Uterus (tissue), 4 donors: ENCODE measurements at places on chromosomes 7 and 10. TPM values are rescaled to one million over a fixed set of nuclear protein-coding genes. Genes with fewer than 3 reads are reported as not detected.
A peak's percentile ranks its signal among the peaks of the same experiment; 100 is the strongest.

- H3K4me3 ChIP-seq: no peak overlapping the region
- DNase-seq: no peak
- H3K36me3 ChIP-seq: no peaks in the 10 kb centered on the region
- H3K27ac ChIP-seq: no peak overlapping the region
Observed at GRCh38 chr7:77444123-77444522, 28.0 kb upstream of the GSAP start.

GRCh38 chr10:107440741-107441140 lies 276.2 kb upstream of the SORCS1 start:
- no peaks in the 10 kb centered on the region for H3K27me3 ChIP-seq
- no peak overlapping the region for H3K4me3 ChIP-seq
- no peak overlapping the region for H3K27ac ChIP-seq
- H3K4me1 ChIP-seq: no peaks in the 10 kb centered on the region

DNA sequence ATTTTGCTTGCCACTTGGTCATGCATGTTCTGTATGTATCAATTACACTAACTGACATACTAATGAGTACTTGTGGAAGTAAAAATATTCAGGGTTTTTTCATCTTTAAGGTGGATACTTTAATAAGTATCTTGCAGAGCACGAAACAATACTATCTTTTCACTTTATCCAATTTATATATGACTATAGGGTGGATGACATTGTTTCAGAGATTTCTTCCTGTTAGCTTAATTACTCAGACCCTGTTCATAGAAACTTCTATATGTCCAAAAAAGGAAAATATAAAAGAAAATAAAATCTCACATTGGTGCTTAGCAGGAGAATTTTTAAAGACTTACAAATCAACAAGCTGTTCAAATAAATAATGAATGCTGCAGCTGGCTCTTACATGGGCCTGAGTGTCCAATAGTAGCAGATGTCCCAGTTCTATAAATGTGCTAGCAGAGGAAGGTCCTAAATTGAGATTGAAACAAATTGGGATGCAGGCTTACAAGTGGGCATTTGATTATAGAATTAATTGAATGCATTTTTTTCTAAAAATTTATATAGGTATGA lies 91.5 kb upstream of the THSD7A start:
- H3K4me1 ChIP-seq: no peaks in the 10 kb centered on the region
- DNase-seq: no peak
- no peaks in the 10 kb centered on the region for H3K36me3 ChIP-seq
- H3K27me3 ChIP-seq: no peaks in the 10 kb centered on the region

- no peak for DNase-seq
- H3K36me3 ChIP-seq: no peaks in the 10 kb centered on the region
- no peaks in the 10 kb centered on the region for H3K27me3 ChIP-seq
- no peak overlapping the region for H3K27ac ChIP-seq
Observed at GRCh38 chr7:98624846-98625420, 7.8 kb downstream of the NPTX2 start.

- H3K4me1 ChIP-seq: no peaks in the 10 kb centered on the region
- no peaks in the 10 kb centered on the region for H3K36me3 ChIP-seq
- H3K27me3 ChIP-seq: no peaks in the 10 kb centered on the region
- H3K27ac ChIP-seq: no peak overlapping the region
Observed at GRCh38 chr7:66452165-66452564, 176.5 kb upstream of the KCTD7 start.

- no peaks in the 10 kb centered on the region for H3K27me3 ChIP-seq
- H3K27ac ChIP-seq: no peak overlapping the region
- no peaks in the 10 kb centered on the region for H3K36me3 ChIP-seq
- no peak overlapping the region for H3K4me3 ChIP-seq
Observed at GRCh38 chr7:36135700-36136099, 17.4 kb upstream of the EEPD1 start.

GRCh38 chr7:135620980-135621850 lies 41.1 kb upstream of the STMP1 start:
- no peaks in the 10 kb centered on the region for H3K27me3 ChIP-seq
- peak overlapping the region; percentile 9 for H3K27ac ChIP-seq
- no peak for DNase-seq
- H3K36me3 ChIP-seq: no peaks in the 10 kb centered on the region
- H3K4me1 ChIP-seq: no peaks in the 10 kb centered on the region
- H3K4me3 ChIP-seq: no peak overlapping the region

GRCh38 chr10:68109331-68109730 lies at the start of gene MYPN:
MYPN (plus strand) TSS chr10:68109488; CDS start chr10:68121439, 11,951 bp downstream.
- DNase-seq: no peak
- H3K27me3 ChIP-seq: no peaks in the 10 kb centered on the region
- H3K27ac ChIP-seq: no peak within 1 kb of the TSS
- H3K36me3 ChIP-seq: no peaks in the 10 kb centered on the region

GRCh38 chr10:35194471-35194870 lies 67.8 kb downstream of the CREM start:
- H3K27me3 ChIP-seq: no peaks in the 10 kb centered on the region
- peak overlapping the region; percentile 92 for H3K27ac ChIP-seq
- DNase-seq: no peak
- H3K4me3 ChIP-seq: no peak overlapping the region

GRCh38 chr10:102967123-102967522 lies 49.0 kb downstream of the CNNM2 start:
- no peaks in the 10 kb centered on the region for H3K36me3 ChIP-seq
- H3K27ac ChIP-seq: no peak overlapping the region
- H3K27me3 ChIP-seq: no peaks in the 10 kb centered on the region
- H3K4me3 ChIP-seq: no peak overlapping the region
- no peaks in the 10 kb centered on the region for H3K4me1 ChIP-seq
- DNase-seq: no peak

DNA sequence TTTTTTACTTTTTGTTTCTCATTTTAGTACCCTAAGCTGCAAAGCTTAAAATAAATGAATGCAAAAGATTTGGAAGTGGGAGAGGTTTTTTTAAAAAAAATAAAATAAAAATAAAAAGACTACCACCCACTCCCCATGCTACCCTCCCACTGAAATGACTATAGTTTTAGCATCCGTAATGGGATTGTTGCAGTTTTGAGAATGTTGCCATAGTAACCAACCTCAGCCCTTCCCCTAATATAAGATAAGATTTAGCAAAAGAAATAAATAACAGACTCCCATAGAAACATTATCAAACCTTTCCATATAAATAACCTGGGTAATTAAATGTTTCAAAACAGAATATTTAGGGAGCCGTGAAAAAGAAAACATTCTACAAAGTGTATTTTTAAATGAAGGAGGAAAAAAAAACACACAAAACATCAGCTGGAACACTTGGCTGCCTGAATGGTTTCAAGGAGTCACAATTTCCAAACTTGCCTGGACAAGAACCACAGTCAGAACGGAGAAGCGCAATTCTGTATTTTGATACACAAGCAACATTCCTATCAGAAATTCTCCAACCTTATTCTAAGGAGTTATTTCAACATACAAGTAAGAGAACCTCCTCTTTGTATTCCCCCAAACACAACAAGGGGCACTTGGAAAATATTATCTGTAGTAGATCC lies 57.4 kb downstream of the DGKI start:
- H3K4me3 ChIP-seq: no peak overlapping the region
- H3K4me1 ChIP-seq: no peaks in the 10 kb centered on the region
- no peak overlapping the region for H3K27ac ChIP-seq
- no peaks in the 10 kb centered on the region for H3K36me3 ChIP-seq

GRCh38 chr7:79897166-79897565 lies 237.5 kb upstream of the GNAI1 start:
- no peaks in the 10 kb centered on the region for H3K36me3 ChIP-seq
- H3K27ac ChIP-seq: no peak overlapping the region
- H3K4me3 ChIP-seq: no peak overlapping the region
- no peaks in the 10 kb centered on the region for H3K4me1 ChIP-seq
- DNase-seq: no peak

DNA sequence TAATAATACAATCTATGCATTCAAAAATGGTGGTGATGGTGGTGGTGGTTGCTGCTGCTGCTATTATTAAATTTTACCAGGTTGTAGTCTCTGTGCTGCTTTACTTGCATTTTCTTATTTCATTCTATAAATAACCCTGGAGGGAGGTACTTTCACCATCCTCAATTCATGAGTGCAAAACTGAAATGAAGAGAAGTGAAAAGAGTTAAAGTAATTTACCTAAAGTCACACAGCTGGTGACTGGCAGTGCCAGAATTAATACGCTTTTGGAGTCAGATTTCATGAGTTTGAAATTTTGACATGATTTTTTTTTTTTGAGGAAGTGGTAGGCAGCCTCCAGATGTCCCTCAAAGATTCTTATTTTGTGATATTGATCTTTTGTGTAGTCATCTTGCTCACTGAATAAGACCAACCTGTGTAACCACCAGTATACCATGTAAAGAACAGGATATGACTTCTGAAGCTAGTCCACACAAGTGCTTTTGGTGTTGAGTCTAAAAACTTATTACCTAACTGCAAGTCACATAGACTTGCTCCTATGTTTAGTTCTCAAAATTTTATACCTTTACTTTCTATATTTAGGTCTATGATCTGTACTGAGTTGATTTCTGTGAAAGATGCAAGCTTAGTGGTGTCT lies 218.8 kb downstream of the ZWINT start:
- H3K36me3 ChIP-seq: no peaks in the 10 kb centered on the region
- H3K27me3 ChIP-seq: no peaks in the 10 kb centered on the region
- no peak overlapping the region for H3K27ac ChIP-seq
- H3K4me1 ChIP-seq: no peaks in the 10 kb centered on the region

GRCh38 chr7:151051108-151051507 lies 2.8 kb downstream of the ASIC3 start:
- no peaks in the 10 kb centered on the region for H3K36me3 ChIP-seq
- H3K4me3 ChIP-seq: no peak overlapping the region
- H3K4me1 ChIP-seq: no peaks in the 10 kb centered on the region

DNA sequence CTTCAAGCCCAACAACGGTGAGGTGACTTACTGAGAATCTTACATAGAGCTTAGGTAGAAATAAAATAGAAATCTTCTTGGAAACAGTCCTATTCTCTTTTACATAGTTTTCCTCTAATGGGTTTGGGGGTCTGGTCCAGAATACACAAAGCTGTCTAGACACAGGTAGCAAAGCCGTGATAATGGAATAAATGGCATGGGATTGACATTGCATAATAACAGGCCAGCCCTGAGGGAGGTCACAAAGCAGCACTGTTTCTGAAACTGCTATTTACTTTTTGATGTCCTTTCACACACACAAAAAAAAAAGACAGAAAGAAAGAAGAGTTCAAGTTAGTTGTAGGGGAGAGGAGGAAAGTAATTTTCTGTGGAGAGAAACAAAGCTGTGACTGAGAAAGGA lies 364.8 kb upstream of the SORCS1 start:
- no peak overlapping the region for H3K27ac ChIP-seq
- no peaks in the 10 kb centered on the region for H3K36me3 ChIP-seq
- no peaks in the 10 kb centered on the region for H3K4me1 ChIP-seq
- no peak for DNase-seq

GRCh38 chr10:47364911-47365310 lies 16.7 kb downstream of the RBP3 start:
- H3K4me3 ChIP-seq: no peak overlapping the region
- H3K27ac ChIP-seq: no peak overlapping the region
- H3K36me3 ChIP-seq: no peaks in the 10 kb centered on the region
- DNase-seq: no peak

HYAL4 gene
- not detected for total RNA-seq

SLC13A1 gene
- not detected for total RNA-seq

ZNF365 gene
- total RNA-seq: not detected

SH2D4B gene
- 1.4 TPM for total RNA-seq

ATG9B gene
- 0.76 TPM for total RNA-seq

ARHGAP19 gene
- 17.8 TPM for total RNA-seq

MRLN gene
- not detected for total RNA-seq

NKX2-3 gene
- total RNA-seq: not detected

CHCHD3 gene
- 61.0 TPM for total RNA-seq

GALNT17 gene
- 9.3 TPM for total RNA-seq

SOSTDC1 gene
- not detected for total RNA-seq

TAS2R3 gene
- total RNA-seq: 8.3 TPM

CUTC gene
- 5.4 TPM for total RNA-seq
